Small intestine (tissue), 16 donors: ENCODE measurements at places on chromosomes 5 and 9. TPM values are rescaled to one million over a fixed set of nuclear protein-coding genes. Genes with fewer than 3 reads are reported as not detected.

EQTN gene
- 0.30 TPM for polyA plus RNA-seq

PKD2L2 gene
- polyA plus RNA-seq = 0.12 TPM

MTX3 gene
- polyA plus RNA-seq = 5.4 TPM

THBS4 gene
- 3.3 TPM for polyA plus RNA-seq
